ENCODE measurements at places on chromosomes 11 and 22.
A peak's percentile ranks its signal among the peaks of the same experiment; 100 is the strongest.

DNA sequence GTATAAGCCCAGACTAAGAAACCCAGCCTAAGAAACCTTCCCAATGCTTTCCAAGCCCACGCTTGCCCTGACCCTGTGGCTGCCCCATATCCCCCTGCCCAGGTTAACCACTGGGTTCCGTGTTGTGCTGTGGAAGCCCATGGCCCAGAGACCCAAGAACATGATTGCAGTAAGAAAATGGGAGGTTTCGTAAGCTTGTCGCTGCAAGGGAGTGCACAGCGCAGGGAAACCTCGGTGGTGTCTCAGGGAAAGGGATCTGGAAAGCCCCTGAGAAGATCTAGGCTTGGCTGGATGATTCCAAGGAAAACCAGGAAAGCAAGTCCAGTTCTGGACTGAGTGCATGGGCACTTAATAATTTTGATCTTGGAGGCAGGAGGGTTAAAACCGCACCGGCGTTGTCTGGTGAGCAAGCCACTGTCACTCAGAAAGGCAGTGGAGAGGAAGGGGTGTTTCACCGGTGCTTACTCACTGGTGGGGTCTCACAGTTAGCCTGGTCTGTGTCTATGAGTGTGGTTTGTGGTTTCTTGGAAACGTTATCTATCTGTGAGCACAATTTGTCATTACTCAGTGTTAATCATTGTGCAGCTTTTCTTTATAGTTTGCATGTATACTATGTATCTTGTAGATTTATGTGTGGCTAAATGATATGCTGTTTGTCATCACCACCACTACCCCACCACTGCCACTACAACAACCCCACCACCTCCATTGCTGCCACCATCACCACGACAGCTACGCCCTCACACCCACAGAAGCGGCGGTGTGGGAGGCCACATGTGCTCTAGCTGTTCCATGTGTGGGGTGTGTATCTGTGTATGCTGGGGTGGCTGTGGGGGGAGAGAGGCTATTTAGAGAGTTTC is 53.3 kb upstream of the PRDM11 start:
- peak; percentile 90 for DNase-seq

GRCh38 chr22:27775087-27775698 is 26.4 kb downstream of the MN1 start:
- no peak for DNase-seq

DNA sequence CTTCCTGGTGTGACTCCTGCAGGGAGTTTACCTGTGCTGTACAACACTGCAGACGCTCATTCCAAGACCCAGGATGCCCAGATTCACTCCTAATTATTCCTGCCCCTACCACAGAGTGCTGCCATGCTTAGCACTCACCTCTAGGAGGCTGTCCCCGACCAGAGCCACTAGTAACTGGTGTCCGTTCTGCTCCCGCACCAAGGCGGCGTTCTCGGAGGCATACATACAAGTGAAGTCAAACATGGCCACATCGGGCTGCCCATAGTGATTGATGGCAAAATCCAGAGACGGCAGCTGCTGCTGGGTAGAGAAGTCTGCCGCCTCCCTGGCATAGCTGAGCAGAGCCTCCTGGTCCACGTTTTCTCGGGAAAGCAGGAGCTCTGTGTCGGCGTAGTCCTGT is 122.3 kb upstream of the BID start:
- peak; percentile 57 for DNase-seq

GRCh38 chr11:26149585-26149984 is 182.3 kb upstream of the ANO3 start:
- DNase-seq = no peak

DNA sequence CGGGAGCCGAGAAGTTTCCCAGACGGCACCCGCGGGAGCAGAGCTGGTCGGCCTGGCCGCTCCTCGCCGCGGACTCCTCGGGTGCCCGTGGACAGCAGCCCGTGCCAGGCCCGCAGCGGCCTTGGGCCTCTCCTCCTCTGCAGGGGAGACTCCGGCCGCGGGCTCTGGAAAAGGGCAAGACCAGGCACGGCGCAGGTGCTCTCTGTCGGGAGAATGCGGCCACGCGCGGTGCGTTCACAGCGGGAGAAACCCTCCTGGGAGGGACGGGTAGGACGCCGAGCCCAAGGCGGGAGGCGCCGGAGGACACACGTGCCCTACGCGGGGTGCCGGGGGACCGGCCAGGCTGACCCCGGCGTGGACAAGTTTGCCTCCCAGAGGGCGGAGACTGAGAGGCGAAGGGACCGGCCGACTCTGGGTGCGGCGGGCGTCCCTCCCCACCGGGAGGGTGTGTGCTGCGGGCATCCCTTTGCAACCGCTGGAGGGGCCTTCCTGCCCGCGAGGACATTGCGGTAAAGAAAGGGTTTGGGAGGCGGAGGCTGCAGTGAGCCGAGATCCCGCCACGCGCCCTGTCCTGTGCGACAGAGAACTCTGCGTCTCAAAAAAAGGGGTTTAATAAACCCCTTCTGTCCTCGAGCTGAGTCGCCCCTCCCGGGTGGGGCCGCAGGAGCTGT is 2.3 kb downstream of the IFITM1 start:
- no peak for DNase-seq

GRCh38 chr22:20843501-20843900 is 15.1 kb downstream of the PI4KA start:
- no peak for DNase-seq

GRCh38 chr11:134883484-134883883 is 471.4 kb upstream of the B3GAT1 start:
- DNase-seq = no peak

DNA sequence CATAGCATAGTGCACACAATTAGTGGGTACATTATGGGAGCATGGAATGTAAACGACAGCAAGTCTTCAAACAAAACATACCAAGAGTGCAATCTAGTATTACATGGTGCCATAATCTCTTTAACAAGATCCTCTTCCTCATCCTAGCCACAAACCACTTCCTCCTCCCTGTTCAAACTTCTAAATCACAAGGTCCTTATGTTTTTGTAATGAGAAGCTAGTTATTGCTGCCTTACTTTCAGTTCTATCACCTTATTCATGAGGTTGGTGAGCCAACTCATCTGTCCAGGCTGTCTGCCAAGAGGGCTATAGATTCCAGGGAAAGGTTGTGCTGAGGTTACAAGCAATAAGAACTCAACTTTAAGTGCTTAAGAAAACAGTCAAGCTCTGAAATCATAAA is 195.4 kb upstream of the ARHGAP20 start:
- DNase-seq = peak; percentile 99

GRCh38 chr22:17627961-17628405 is 566 bp downstream of the ATP6V1E1 start:
- DNase-seq = peak; percentile 20

DNA sequence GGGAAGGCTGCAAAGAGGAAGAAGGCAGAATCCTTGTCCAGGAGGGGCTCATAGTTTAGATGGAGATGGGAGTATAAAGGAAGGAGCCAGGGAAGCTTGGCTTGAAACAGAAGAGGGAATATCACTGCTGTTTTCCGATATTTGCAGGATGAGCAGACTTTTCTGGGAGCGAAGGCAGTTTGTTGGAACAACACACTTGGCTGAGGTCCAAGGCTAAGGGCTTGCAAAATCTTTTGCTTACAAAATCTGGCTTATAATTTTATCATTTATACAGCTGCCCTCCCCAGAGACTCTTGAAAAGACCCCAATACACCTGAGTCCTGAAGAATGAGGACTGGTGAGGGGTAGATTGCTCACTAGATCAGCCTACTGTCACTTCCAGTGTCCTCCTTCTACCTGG is 174.8 kb downstream of the NELL1 start:
- DNase-seq = no peak

DNA sequence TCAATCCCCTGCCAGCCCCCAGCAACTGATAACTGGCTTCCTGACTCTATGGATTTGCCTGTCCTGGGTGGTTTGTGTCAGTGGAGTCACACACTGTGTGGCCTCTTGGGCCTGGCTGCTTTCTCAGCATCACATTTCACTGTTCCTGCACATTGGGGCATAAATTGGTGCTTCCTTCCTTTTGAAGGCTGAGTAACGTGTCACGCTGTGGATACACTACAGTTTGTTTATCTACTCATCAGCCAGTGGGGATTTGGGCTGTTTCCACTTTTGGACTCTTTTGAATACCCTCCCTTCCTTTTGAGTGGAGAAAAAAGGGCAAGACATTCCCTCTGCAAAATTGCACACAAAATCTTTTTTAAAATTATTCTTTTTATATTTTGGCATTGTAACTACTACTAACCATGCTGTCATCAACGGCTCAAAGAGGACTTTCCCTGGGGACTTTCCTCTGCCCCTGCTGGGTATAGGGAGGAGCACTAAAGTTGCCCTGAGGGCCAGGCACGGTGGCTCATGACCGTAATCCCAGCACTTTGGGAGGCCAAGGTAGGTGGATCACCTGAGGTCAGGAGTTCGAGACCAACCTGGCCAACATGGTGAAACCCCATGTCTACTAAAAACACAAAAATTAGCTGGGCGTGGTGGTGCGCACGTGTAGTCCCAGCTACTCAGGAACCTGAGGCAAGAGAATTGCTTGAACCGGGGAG is 7.8 kb upstream of the CELSR1 start:
- DNase-seq = peak; percentile 71

GRCh38 chr11:123193742-123194141 is 1.3 kb downstream of the CLMP start:
- no peak for DNase-seq

DNA sequence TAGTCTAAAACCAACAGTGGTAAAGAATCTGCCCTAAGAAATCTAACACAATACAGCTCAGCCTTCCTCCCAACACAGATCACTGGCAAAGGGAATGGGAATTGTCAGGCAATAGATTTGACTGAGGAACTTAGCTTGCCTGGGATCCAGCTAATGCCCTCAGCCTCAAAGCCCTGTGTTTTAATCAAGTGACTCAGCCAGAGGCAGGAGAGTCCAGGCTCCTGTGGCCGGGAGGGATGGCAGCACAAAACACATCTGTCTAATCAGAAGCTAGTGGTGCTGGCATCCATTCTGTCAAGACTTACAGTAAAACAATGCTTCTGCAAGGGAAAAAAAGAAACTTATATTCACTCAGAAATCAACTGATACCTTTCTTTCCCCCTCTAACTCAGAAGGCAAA is 5.6 kb downstream of the SYTL2 start:
- no peak for DNase-seq

DNA sequence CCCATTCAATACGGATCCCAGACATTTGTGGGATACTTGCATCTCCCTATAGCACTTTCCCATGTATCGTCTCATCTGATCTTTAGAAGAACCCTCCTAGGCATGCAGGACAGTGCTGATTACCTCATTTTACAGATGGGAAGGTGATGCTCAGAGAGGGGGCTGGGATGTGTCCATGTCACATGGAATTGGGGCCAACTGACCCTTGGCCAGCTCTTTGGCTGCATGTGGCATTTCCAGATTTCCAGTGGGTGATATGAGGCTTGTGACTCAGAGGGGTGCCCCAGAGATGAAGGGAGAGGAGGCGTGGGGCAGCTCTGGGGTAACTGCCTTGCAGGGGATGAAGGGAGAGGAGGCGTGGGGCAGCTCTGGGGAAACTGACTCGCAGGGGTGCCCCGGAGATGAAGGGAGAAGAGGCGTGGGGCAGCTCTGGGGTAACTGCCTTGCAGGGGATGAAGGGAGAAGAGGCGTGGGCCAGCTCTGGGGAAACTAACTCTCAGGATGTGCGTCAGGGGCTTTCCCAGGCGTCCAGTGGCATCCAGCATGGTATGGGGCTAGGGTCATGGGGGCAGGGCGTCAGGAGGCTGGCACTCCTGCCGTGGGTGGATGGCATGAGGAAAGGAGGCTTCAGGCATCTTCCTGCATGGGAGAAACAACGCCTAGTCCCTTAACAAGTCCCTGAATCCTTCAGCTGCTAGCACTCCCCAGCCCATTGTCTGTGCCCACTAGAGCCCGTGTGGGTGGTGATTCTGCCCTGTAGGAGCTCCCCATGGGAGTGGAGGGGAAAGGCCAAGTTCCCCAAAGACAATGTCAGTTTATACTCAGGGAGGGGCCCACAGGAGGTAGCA is 11.9 kb upstream of the CERK start:
- DNase-seq = no peak

GRCh38 chr11:101482556-101483124 is 101.2 kb downstream of the TRPC6 start:
- DNase-seq = no peak

DNA sequence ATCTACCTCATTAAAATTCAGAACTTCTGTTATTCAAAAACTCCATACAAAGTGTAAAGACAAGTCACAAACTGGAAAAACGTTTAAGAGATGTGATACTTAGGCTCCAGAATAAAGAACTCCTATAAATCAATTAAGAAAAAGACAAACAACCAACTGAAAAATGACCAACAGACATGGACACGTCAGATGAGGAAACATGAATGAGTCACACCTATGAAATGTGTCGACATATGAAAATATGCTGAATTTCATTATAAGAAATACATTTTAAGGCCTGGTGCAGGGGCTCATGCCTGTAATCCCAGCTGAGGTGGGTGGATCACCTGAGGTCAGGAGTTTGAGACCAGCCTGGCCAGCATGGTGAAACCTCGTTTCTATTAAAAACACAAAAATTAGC is 78.7 kb downstream of the ENTHD1 start:
- DNase-seq = no peak

DNA sequence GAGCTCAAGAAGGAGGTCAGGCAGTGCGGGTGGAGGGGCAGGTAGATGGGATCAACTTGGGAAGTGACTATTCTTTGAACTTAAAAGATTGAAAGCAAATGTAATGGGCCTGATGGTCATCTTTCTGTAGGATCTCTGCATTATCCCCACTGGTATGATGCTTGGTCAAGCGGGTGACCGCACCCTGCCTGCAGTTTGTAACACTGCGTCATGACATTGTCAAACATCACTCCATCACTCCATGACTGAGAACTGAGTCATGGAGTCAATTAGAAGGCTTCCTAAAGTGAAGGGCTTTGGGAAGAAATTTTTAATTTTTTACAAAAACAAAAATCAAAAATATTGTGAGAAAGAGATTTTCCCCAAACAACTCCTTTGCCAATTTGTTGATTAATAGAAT is 62.4 kb upstream of the BMAL1 start:
- peak; percentile 89 for DNase-seq

DNA sequence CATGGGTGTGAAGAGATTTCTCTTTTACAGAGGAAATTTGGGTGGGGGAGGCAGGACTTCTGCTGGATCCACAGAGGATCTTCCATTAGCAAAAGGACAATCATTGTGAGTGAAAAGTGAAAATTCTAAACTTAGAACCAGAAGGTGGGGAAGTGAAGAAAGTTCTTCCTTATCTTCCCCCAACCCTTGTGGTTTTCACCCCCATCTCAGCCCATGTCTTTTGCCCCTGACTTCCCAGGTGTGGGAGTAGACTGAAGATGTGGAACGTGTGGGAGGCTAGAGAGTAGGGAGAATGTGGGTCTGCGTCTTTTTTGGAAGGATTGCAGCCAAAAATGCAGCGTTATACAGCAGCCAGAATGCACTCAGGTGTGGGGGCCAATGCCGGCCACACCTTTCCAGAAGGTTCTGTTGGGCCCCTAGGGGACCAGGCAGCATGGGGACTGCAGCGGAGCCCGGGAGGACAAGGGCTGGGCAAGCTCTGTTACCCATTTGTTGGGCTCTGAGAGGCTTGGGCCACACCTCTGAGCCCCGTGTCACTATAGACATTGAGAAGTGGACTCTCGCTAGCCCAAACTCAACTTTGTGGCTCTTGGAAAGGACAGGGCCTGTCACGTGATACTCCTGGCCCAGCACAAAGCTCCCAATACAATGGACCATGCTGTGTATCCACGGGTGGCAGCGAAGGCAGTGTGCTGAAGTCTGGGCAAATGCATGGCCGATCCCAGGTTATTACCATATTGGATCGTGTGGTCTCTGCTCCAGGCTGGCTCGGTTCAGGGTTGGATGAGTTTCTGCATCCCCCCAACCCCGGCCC is 32.8 kb upstream of the LINC01488 start:
- DNase-seq = no peak
